Fibroblast of villous mesenchyme (primary cell): ENCODE measurements at places on chromosomes 2 and 18.

DNA sequence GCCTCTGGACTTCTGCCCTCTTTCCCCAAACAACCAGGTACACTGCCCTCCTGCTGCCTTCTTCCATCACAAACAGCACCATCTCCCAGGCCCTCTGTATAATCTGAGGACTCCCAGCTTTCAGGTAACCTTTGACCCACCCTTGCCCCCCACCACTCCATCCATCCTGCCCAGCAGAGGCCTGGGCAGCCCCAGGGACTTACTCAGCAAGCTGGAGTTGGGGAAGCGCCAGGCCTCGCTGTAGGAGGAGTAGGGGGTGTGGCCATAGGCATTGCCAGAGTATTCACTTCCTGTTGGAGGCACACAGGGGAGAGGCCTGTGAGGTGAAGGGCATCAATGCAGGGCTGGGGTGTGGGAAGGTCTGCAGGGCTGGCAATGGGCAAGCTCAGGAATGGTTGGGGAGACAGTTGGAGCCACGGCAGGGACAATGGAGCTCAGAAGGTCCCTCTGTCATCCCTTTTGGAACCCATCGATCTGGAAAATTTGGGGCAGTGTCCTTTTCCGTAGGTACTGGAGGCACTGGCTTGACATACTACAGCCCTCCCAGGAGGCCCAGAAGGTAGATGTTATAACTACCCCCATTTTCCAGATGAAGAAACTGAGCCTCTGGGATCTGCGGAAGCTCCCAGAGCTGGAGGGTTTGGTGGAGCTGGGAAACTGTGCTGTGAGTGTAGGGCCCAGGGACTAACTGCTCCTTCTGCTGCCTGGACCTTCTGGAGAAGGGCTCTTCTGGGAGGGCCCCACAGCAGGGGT, 46.3 kb downstream of the PSD4 start:
- DNase-seq, result peak; percentile 48

DNA sequence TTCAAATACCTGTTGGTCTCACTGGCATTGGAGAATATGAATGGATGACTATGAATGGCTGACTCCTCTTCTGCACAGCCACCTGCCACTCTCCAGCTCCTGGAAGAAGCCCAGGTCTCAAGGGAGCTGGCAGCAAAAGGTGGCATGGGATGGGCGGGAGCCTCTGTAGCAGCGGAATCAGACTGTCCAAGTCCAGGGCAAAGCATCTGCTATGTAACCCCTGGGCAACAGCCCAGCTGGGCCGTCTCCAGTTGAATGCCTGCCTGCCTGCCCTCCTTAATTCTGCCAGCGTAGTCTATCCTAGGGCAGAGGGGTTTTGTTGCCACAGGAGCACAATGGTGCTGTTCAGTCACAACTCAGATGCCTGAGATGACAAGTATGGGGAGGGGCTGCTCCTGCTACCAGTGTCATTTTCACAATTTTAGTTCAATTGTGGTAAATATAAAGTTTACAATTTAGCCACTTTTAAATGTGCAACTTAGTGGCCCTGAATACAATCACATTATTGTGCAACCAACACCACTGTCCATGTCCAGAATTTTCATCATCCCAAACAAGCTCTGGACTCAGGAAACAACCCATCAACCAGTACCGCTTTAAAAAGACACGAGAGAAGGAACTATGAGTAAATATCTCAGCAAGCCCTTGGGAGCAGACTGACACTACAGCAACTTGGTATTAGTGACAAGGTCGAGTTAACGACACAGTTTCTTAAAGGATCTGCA, 115.2 kb downstream of the MYO5B start:
- no peak for DNase-seq

GRCh38 chr2:162710287-162710890, 128.2 kb downstream of the KCNH7 start:
- no peak for DNase-seq

DNA sequence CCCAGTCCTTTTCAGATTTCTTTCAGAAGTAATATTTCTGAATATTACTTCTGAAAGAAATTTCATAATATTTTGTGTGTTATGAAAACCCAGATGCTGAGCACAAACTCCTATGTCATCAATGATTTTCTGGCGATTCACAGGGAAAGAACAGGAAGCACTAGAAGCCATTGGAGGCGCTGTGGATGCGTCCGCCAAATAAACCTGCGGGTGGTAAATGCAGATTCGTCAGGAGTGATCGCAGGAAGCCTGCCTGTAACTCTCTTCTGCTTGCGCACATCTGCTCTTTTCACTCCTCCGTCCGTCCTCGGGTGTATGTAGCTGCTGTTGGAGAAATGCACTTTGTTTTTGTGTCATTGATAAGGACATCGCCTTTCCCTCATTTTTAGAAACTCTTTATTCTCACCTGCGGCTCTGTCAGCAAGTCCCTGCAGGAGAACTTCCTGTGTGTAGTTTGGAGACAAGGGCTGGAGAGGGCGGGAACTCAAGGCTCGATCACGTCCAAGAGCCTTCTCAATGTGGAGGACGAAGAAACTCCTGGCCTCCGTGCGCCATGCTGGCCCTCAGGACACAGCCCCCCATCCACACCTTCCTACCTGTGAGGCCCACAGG, 483.8 kb downstream of the GALR1 start:
- no peak for DNase-seq

DNA sequence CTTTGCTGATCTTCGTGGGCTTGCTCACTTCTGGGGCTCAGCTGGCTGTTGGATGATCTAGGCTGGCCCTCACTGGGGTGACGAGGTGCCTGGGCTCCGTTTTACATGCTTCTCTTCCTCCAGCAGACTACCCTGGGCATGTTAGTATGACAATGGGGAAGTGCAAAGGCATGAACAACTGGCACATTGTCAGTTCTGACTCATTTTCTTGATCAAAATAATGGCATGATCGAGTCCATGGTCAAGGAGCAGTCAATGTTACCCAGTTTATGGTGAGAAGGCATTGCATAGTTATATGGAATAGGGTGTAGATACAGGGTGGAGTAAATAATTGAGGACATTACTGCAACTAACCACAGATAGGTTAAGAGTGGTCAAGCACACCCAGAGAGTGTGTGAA, 10.0 kb upstream of the UPP2 start:
- no peak for DNase-seq

GRCh38 chr2:158097481-158097880, 4.2 kb upstream of the UPP2 start:
- no peak for DNase-seq

- DNase-seq, result peak; percentile 66
Measured at GRCh38 chr2:150690870-150691269, 203.4 kb upstream of the RND3 start.

DNA sequence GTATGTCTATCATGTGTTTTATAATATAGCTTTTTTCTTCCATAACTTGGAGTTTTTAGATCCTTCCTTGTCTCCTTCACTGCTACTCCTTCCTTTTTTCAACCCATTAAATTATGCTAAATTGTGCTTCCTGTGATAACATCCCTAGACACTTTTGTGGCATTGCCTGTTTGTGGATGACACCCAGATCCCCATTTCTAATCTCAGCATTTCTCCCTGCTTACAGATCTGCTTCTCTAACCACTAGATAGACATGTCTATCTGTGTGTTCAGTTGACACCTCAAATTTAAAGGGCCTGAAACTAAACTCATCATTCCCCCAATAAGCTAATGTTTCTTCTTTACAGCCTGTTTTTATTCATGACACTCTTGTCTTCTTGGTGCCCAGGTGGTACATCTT, 244.8 kb downstream of the BABAM2 start:
- no peak for DNase-seq

DNA sequence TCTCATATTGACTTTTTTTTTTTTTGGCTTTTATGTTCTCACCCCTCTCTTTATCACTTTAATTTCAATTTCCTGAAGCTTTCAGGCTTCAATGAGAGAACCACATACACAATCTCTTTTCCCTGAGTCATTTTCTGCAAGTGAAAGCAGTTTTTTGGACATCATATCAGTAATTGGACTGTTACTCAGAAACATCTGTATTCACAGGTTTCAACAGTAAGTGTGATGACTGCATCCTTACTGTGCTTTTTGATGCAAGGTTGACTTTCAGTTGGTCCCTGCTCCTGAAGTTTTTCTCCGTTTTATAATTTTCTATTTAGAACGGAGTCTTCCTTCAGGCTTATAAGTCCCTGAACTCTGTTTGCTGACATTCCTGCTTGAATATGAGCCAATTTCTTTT, 70.5 kb upstream of the CCBE1 start:
- no peak for DNase-seq

DNA sequence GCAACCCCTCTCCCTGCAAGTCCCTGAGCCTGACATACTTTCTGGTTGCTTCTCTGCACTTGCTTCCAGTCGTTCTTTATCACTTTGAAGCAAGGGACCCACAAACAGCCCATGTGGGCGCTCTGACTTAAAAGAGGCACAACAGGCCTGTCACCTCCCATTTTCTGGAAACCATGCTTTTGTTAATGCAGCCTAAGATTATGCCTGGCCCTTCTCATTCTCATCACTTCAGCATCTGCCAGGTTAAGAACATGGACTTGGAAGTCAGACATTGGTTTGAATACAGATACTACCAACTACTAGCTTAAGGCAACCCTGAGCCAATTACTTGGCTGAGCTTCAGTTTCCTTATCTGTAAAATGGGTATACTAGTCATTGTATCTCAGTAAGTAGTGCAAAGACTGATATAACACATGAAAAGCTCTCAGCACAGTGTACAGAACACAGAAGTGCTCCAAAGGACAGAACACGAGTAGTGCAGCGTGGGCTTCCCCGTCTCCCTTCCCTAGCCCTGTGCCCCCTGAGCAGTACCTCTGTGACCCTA, 141.4 kb downstream of the TNS1 start:
- DNase-seq, result no peak

DNA sequence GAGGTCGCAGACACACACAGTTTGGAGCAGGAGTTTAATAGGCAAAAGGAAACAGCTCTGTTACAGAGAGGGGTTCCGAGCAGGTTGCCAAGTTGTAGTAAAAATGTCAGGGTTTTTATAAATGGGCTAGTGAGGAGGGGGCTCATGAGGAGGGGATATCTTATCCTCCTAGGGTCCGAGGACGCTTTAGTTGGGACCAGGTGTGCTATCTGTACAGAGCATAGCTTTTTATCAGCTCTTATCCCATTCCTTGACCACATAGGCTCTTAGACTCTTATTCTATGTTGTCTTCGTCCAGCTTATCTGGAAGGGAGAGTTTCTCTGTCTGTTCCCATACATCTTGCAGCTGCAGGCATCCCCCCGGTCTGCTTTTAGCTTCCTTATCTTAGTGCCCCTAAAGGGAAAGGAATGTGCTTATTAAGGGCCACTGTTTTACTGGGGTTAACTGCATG, 44.7 kb downstream of the PDK1 start:
- DNase-seq, result peak; percentile 91

- no peak for DNase-seq
Measured at GRCh38 chr2:177728920-177729319, 336.3 kb downstream of the AGPS start.

DNA sequence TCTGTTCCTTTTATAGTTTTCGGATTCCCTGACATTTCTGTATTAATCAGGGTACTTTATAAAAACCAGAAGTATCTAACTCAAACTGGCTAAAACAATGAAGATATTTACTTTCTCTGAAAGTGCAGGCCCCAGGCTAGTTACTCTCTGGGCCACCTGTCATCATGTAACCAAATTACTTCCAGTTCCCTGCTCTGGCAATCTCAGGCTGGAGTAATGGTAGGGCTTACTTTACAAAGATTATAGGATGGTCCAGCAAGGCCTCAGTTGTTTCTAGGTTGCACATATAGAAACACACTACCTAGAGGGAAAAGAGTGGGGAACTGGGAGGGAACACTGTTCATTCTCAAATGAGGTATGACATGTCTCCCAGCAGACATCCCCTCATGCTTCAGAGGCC, 74.8 kb downstream of the CHST9 start:
- DNase-seq, result no peak

DNA sequence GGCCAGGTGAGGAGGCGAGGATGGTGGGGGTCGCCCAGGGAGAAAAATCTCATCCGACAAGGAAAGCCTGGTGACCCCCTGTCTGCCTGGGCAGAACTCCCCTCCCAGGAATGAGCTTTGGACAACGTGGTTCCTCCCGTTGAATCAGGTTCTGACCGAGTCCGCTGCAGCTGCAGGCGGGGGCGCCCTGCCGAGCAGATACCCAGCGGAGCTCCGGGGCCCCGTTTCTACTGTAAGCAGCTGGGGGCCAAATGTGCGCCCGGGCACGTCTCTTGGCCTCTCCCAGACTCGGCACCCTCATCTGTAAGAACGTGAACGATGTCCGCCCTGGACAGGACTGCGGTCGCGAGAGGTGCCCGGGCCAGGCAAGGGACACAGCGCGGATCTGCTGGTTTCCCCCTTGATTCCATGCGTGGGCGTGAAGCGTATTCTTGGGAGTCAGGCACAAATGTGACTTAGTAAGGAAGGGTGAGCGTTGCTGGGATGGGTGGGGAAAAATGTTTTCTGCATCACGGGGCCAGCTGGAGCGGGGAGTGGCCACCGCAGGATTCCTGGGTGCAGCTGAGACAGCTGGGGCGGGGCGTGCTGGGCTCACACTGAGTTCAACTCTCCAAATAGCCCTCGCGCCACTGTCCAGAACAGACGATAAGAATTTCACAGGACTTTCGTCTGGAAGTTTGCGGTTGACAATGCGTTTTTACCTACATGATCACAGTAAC, 20.2 kb upstream of the TUBB6 start:
- peak; percentile 93 for DNase-seq

GRCh38 chr2:46967990-46968647, 52.5 kb upstream of the MCFD2 start:
- peak; percentile 94 for DNase-seq

- DNase-seq, result peak; percentile 91
Measured at GRCh38 chr2:159982270-159982669, 80.1 kb downstream of the PLA2R1 start.

GRCh38 chr2:105110295-105110829, 72.5 kb downstream of the MRPS9 start:
- DNase-seq, result no peak

DNA sequence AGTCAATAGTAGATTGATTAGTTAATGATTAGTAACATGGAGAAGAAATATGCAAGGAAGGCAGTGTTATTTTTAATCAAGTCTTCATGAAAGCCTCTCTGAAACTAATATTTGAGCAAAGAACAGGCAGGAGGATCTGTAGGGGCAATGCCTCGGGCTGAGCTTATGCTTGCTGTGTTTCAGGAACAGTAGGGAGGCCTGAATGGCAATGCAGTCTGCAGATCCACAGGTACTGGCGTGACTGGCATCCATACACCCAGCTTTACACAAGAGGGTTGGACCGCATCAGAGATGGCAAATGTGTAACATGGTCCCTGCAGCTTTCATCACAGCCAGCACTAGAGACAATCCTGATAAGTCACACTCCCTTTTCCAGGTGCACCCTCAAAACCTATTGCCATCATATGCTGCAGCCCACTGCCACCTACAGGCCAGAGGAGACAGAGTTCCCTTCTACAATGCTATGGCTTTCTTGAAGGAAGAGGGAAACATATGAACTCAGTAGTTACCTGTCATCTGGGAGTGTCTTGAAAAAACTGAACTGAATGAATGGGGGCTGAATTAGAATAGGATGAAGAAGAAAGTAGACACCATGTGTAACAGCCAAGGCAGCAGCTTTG, 582.4 kb upstream of the RAB6C start:
- DNase-seq, result no peak

DNA sequence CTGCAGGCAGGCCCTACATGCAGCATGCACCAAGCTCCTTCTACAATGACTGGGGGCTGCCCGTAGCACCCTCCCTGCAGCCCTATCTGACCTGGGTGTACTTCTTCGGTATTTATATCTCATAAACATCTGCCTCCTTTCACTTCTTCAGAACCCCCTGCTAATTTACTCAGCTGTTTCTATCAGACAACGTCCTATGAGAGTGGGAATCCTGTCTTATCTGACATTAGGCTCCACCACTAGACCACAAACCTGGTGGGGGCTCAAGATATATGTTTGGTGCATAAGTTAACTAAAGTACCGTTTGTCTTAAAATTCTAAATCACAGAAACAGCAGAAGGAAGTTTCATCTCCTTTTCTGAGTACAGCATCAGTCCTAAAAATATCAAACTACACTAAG, 10.6 kb downstream of the HSBP1L1 start:
- DNase-seq, result no peak
